Esophagus squamous epithelium (tissue), 5 donors: ENCODE measurements at places on chromosomes 4 and X.

DNA sequence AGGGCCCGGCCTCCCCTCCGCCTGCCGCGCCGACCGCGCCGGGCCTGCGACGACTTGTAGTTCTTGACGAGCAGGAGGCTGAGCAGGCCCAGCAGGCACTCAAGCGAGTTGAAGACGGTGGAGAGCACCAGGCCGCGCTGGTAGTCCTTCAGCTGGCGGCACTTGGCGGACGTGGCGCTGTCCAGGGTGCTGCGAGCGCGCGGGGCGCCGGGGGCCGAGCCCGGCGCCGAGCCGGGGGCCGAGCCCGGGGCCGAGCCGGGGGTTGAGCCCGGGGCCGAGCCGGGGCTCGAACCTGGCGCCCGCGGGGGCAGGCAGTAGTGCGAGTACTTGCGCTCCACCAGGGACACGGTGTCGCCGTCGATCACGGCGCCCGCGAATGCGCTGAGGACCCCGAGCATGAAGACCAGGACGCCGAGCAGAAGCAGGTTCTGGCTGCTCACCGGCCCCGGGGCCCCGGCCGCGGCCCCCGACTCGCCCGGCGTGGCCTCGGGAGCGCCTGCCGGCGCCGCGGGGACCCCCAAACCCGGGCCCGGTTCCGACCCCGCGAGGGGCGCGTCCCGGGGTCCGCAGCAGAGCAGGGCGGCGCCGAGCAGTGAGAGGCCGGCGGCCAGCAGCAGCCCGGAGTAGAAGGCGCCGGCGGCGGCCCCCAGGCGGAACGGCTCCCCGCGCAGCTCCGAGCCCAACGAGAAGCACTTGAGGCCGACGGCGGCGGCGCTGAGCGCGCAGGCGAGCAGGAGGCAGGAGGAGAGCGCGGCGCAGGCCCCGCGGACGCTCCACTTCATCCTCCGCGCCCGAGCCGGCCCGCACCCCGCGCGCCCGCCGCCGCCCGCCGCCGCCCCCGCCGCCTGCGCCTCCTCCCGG is 584 bp downstream of the TMEM271 start:
- no peak for DNase-seq
- peak overlapping the region; percentile 48 for H3K4me3 ChIP-seq
- H3K27me3 ChIP-seq = peaks cover 16% of the 10 kb centered on the region
- no peak overlapping the region for H3K27ac ChIP-seq
- no peaks in the 10 kb centered on the region for H3K36me3 ChIP-seq

- no peaks in the 10 kb centered on the region for H3K4me1 ChIP-seq
- no peaks in the 10 kb centered on the region for H3K36me3 ChIP-seq
- no peak overlapping the region for H3K27ac ChIP-seq
- DNase-seq = no peak
Observed at GRCh38 chr4:157052429-157053040, 23.4 kb upstream of the GLRB start.

DNA sequence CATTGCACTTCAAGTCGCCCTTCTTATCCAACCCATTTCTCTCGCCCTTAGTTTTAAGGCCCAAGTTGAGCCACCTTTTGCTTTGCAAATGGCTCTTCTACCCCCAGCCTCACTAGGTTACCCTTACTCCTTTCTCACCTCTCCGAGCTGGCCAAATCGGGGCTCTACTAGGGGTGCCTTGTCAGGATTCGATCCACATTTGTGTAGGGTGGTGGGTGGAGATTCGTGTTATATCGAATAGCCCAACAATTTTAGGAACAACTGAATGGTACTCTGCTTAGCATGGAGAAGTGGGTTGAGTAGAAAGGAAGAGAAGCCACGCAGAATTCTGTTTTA is 3.5 kb downstream of the SLIT2 start:
- H3K36me3 ChIP-seq = no peaks in the 10 kb centered on the region
- H3K27ac ChIP-seq = peak overlapping the region; percentile 38

DNA sequence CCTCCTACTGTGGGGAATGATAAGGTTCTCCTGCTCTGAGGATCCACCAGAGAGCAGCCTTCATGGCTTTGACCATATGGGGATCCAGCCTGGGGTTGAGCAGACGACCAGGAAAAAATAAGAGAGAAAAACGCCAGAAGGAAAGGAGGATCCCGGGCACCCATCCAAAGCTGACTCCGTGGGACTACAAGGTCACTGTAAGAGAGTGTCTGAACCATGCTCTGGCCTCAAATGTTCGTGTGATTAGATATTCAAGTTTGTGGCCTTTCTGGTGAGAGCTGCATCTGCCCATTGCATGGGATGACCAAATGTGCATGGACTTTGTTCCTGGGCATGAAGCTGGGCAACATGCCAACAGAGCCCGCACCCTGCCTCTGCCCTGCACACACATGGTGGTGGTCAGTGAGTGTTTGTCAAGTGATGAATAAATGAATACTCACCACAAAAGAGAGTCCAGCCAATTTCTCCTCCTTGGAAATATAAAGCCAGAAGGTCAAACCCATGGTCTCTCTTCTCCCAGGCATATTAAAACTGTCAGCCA is 346.0 kb upstream of the GATB start:
- peaks cover 5% of the 10 kb centered on the region for H3K4me1 ChIP-seq
- DNase-seq = no peak
- no peaks in the 10 kb centered on the region for H3K27me3 ChIP-seq

GRCh38 chr4:106297245-106298035 is 18.6 kb downstream of the TBCK start:
- no peak for DNase-seq
- no peaks in the 10 kb centered on the region for H3K27me3 ChIP-seq
- no peaks in the 10 kb centered on the region for H3K4me1 ChIP-seq
- no peak overlapping the region for H3K27ac ChIP-seq
- H3K4me3 ChIP-seq = no peak overlapping the region

DNA sequence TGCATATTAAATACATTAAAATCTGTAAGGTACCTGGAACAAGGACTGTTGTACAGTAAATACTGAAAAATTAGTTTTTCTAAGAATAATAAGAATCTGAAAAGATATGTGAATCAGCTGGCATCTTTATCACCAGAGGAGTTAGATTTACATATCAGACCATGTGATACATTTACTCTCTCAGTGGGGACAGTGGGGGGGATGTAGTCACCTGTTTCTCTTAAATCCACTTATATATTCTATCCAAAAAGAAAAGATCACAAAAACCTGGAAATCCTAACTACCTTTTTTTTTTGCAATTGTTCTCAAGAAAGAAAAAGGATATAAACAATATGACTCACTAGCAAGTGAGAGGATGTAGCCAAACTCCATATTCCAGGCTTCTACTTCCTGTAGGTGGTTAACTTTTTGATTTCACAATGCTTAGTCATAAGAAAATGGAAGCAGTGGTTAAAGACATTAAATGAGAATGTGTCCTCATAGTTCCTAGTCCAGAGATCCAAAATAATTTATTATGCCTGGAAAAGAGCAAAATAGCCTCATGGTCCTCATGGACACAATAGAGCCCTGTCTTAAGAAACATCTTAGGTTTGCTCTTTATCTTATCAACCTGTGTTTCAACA is 22.5 kb upstream of the MYOZ2 start:
- no peak for DNase-seq
- no peak overlapping the region for H3K4me3 ChIP-seq
- H3K27me3 ChIP-seq = no peaks in the 10 kb centered on the region
- H3K4me1 ChIP-seq = no peaks in the 10 kb centered on the region
- peak overlapping the region; percentile 59 for H3K27ac ChIP-seq
- H3K36me3 ChIP-seq = no peaks in the 10 kb centered on the region

- H3K27me3 ChIP-seq = peaks cover 5% of the 10 kb centered on the region
- peaks cover 33% of the 10 kb centered on the region for H3K4me1 ChIP-seq
- H3K27ac ChIP-seq = peak overlapping the region; percentile 9
- no peaks in the 10 kb centered on the region for H3K36me3 ChIP-seq
- H3K4me3 ChIP-seq = no peak overlapping the region
Observed at GRCh38 chr4:3461515-3462291, 1.4 kb upstream of the DOK7 start.

DNA sequence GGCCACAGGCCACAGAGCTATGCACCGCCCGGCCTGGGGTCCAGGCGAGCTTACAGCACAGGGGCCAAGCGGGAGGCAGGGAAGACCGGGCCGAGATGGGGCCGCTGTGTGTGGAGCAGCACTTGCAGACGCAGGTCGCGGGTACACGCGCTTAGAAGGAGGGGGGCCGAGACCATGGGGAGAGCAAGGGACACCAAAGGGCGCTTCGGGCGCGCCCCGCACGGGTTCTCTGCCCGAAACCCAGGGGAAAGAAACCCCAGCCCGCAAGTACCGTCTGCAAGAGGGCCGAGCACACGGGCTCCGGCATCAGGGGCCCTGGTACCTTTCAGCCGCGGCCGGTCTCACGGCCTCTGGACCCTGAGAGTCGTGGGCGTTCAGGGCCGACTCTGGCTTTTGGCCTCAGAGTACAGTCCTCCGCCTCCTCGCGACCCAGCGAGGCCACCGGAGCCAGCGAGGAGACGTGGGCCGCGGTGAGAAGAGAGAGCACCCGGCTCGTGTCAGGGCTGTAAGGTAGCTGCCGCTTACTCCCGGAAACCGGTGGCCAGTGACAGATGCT is 342 bp downstream of the EOLA2 start:
- H3K36me3 ChIP-seq = no peaks in the 10 kb centered on the region
- H3K4me1 ChIP-seq = peaks cover 11% of the 10 kb centered on the region
- no peaks in the 10 kb centered on the region for H3K27me3 ChIP-seq
- peak overlapping the region; percentile 79 for H3K4me3 ChIP-seq

- H3K27ac ChIP-seq = no peak overlapping the region
- no peaks in the 10 kb centered on the region for H3K4me1 ChIP-seq
- H3K27me3 ChIP-seq = no peaks in the 10 kb centered on the region
- no peaks in the 10 kb centered on the region for H3K36me3 ChIP-seq
- H3K4me3 ChIP-seq = no peak overlapping the region
Observed at GRCh38 chr4:64935469-64936001, 526.3 kb upstream of the TECRL start.

DNA sequence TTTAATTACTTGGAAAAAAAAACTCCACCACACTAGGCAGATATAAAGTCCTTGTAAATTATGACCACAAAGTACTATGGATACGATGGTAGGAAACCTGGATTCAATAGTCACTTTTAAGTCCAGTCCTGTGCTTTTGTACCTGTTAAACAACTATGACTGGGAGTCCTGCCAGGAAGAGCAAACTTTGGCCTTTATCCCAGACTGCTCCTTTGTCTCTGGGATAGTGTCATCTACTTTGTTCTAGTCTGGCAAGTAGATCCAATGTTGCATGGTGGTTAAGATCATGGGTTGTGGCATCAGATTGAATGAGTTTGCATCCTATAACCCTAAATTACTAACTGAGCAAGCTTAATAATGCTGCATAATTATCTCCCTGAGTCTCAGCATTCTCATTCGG is 175.3 kb upstream of the FGF13 start:
- no peaks in the 10 kb centered on the region for H3K4me1 ChIP-seq
- no peaks in the 10 kb centered on the region for H3K36me3 ChIP-seq
- H3K27ac ChIP-seq = no peak overlapping the region
- no peak for DNase-seq
- H3K27me3 ChIP-seq = no peaks in the 10 kb centered on the region
- no peak overlapping the region for H3K4me3 ChIP-seq

- no peak overlapping the region for H3K27ac ChIP-seq
- no peak overlapping the region for H3K4me3 ChIP-seq
- no peaks in the 10 kb centered on the region for H3K27me3 ChIP-seq
- DNase-seq = no peak
- no peaks in the 10 kb centered on the region for H3K36me3 ChIP-seq
- no peaks in the 10 kb centered on the region for H3K4me1 ChIP-seq
Observed at GRCh38 chr4:94127707-94128328, 79.8 kb upstream of the SMARCAD1 start.

DNA sequence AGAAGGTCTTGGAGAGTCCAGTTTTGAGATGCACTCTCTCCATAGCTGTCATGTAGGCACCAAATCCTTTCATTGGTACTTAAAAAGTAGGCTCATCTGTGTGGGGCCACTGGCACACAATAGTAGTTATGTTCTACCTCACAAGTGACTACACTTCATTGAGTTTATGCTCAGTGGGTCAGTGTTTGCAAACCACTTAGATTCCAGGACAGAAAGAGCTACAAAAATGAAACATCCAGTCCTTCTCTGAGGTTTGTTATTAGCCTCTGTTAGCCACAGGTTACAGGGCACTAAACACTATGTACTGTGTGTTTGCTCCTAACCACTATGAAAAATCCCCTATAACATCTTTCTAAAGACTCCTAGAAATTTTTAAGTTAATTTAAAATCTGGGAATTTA is 13.8 kb downstream of the RAB28 start:
- H3K27me3 ChIP-seq = no peaks in the 10 kb centered on the region
- H3K36me3 ChIP-seq = peaks cover 20% of the 10 kb centered on the region
- H3K4me1 ChIP-seq = no peaks in the 10 kb centered on the region
- no peak for DNase-seq
- H3K4me3 ChIP-seq = no peak overlapping the region
- H3K27ac ChIP-seq = no peak overlapping the region

GRCh38 chr4:152524427-152524826 is 11.5 kb downstream of the FBXW7 start:
- H3K27ac ChIP-seq = no peak overlapping the region
- H3K4me1 ChIP-seq = no peaks in the 10 kb centered on the region
- no peaks in the 10 kb centered on the region for H3K36me3 ChIP-seq
- no peak for DNase-seq
- no peak overlapping the region for H3K4me3 ChIP-seq

GRCh38 chrX:17642891-17643290 is 94.4 kb upstream of the SCML1 start:
- H3K36me3 ChIP-seq = no peaks in the 10 kb centered on the region
- H3K4me1 ChIP-seq = no peaks in the 10 kb centered on the region
- DNase-seq = no peak
- H3K4me3 ChIP-seq = no peak overlapping the region
- H3K27ac ChIP-seq = no peak overlapping the region
